ENCODE measurements at places on chromosomes 4 and X.
A peak's percentile ranks its signal among the peaks of the same experiment; 100 is the strongest.

GRCh38 chr4:17368408-17368807 is 143.5 kb downstream of the QDPR start:
- DNase-seq, result no peak

DNA sequence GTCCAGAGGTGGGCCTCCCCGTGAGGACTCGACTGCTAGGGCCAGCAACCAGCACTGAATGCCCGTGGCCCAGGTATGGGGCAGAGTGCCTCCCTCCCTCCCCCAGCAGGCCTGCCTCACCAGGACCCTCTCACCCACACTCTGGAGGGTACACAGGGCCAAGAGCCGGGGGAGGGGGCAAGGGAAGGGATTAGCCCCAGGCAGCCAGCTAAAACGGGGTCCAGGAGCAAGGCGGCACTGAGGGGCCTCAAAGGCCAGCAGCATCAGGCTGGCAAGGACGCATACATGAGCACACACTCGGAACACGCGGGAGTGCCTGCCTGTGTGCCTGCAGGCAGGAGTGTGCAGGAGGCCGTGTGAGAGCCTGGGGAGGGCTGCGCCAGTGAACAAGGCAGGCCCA is 18.3 kb upstream of the DUSP9 start:
- DNase-seq, result no peak

DNA sequence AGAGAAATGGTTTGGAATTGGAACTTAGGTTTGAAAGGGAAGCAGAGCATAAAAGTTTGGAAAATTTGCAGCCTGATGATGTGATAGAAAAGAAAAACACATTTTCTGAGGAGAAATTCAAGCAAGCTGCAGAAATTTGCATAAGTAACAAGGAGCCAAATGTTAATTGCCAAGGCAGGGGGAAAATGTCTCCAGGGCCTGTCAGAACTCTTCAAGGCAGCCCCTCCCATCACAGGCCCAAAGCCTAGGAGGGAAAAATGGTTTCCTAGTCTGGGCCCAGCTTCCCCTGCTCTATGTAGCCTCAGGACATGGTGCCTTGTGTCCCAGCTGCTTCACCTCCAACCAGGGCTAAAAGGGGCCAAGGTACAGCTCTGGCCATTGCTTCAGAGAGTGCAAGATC is 21.2 kb upstream of the DUSP21 start:
- no peak for DNase-seq

DNA sequence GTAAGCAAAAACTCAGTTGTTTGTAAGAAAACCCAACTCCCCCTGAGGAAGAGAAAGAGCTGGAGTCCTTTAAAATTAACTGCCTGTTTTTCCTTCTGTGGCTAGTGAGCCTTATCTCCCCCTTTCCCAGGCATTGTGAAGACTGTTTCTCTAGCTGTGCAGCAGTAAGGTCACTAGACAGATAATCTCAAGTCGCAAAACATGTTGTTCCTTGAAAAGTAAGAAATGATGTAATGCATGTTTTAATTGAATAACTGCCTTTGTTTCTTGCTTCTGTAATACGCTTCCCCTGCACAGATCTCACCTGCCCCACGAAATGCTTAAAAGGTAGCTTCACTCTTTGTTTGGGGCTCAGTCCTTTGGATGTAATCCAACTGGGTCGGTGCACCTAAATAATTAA is 5.8 kb upstream of the GAGE12J start:
- no peak for DNase-seq

GRCh38 chr4:146514651-146515357 is 6.9 kb downstream of the SLC10A7 start:
- DNase-seq, result no peak

GRCh38 chr4:146369446-146369845 is 152.3 kb downstream of the SLC10A7 start:
- DNase-seq, result no peak

DNA sequence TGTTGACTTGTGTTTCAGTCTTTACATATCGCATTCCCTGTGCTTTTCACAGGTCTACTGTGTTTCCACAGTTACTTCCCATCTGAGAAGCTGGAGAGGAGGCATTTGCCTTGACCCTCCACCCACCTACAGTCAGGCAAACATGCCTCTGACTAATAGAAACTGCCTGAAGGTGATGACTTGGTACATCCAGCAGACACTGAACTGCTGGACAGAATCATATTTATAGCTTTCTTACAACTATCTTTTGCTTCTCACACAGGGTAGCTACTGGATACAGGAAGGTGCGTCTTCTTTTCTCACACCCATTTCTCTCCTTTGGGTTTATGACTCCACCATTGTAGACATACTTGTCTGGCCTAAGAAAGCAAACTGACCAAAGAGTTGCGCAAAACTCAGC is 58.0 kb downstream of the VGLL1 start:
- DNase-seq, result no peak

DNA sequence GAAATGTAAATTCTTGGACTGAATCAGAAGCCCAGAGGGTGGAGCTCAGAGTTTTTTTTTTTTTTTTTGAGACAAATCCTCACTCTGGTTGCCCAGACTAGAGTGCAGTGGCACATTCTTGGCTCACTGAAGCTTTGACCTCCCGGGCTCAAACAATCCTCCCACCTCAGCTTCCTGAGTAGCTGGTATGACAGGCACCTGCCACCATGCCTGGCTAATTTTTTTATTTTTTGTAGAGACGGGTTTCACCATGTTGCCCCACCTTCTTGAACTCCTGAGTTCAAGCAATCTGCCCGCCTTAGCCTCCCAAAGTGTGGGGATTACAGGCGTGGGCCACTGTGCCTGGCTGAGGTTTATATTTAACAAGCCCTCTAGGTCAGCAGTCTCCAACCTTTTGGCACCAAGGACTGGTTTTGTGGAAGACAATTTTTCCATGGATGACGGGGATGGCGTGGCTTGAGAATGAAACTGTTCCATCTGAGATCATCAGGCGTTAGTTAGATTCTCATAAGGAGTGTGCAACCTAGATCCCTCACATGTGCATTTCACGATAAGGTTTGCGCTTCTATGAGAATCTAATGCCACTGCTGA is 76.7 kb downstream of the FHIP1A start:
- no peak for DNase-seq

GRCh38 chr4:168092176-168092712 is at the start of gene ANXA10:
ANXA10 (plus strand) TSS chr4:168092537; CDS start chr4:168092701, 164 bp downstream.
- DNase-seq, result no peak

DNA sequence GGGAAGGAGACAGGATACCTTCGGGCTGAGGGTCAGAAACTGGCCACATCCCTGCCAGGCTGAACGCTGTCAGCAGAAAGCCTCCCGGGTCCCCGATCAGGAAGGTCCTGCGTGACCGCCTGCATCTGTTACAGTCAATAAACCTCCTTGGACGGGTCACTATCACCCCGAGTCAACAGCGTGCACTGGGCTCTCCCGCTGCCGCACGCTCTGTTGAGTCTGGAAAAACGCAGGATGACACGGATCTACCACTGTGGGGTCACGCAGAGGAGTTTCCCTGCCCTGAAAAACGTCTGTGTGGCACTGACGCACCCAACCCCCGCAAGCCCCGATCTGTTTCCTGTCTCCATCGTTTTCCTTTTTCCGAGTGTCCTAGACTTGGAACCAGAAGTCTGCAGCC is 12.1 kb downstream of the PPP2R3B start:
- peak; percentile 68 for DNase-seq

DNA sequence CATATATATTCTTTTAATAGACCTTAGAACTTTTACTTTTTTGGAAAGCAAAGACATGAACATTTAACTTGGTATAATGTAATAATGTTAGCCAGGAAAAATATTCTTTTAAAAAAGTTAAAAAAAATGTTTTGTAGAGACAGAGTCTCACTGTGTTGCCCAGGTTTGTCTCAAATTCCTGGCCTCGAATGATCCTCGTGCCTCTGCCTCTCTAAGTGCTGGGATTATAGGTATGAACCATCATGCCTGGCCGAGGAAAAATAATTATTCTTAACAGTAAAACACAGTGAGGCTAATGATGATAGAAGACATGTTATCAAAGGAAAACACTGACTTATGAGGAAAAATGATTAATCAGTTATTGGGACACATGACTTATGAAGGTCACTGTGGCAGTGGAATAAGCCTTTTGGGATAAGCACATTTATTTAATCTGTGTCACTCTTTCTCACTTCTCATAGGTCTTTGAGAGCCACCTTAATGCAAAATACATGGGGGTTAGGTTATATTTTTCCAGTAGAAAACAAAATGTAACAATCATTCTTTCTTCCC is 6.0 kb upstream of the BMP2K start:
- DNase-seq, result no peak
